ENCODE measurements at places on chromosomes 5 and 9.

DNA sequence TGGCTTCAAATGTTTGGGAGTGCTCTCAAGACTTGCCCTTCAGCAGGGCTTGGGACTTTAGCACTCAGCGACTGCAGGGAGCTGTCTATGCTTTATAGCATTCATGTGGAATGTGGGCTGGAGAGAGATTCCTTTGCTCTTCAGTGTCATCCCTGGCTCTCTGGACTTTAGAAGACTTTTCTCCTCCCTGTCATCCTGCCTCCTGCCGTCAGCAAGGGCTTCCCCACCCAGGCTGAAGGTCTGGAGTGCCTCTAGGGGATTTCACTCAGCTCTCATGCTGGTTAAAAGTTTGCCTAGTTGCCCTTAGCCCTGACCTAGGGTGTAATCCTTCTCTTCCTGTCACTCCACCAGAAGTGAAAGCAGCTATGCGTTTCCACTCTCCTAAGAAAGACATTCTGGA lies 210.9 kb downstream of the FRMD3 start:
- DNase-seq = no peak

DNA sequence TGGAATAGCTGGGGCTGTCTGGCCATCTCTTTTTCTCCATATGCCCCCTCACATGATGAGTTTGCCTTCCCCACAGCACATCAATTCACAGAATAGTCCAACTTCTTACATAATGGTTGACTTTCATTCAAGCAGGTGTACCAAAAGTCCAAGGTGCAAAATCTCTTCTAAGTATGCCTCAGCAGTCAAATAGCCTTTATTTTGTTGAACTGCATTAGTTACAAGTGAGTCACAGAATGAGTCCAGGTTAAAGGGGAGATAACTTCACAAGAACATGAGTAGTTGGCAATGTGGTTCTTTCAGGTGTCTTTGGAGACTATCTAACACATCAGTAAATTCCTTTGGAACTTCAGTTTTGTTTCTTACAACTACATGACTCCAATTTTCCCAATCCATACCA lies 672.5 kb downstream of the PRELID2 start:
- DNase-seq = no peak

- DNase-seq = no peak
Measured at GRCh38 chr5:147643142-147643541, 133.3 kb upstream of the DPYSL3 start.

DNA sequence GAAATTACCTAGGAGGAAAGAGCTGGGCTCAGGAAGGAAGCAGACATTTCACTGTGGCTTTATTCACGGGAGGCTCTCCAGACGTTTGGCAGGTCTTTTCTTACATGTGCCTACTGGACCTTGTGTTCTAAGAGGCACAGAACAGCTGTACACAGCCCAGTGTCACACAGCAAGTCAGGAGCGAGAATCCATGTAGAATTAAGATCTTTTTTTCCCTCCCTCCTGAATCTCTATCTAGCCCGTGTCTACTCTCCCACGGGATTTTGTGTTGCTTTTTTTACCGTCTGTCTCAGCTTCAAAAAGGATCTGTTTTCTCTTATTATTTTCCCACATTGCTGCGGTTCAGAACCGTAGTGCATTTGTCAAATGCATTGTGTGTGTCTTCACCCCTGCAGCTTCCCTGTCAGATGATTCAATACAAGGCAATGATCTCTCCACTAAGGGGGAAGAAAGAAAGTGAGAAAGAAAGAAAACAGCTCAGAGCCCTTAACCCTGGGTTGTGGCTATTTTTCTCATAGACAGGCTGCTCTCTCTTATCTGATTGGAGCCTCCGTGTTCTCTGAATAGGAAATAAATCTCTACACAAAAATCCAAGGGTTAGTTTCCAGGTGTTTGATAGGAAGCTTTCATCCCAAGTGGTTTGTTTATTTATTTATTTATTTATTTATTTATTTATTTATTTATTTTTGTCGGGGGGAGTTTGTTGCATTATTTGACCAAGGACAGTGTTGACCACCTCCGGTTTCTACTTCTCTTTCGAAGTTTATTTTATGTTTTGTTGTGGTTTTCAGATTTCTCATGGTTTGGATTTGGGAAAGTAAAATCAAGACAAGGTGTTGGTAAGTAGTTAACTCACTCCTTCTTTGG lies 191.0 kb downstream of the NTRK2 start:
- no peak for DNase-seq

- DNase-seq = no peak
Measured at GRCh38 chr5:143593723-143594122, 190.2 kb upstream of the NR3C1 start.

GRCh38 chr5:108940506-108940905 lies 192.8 kb downstream of the FER start:
- no peak for DNase-seq

- no peak for DNase-seq
Measured at GRCh38 chr9:101691657-101692056, 46.8 kb downstream of the GRIN3A start.

DNA sequence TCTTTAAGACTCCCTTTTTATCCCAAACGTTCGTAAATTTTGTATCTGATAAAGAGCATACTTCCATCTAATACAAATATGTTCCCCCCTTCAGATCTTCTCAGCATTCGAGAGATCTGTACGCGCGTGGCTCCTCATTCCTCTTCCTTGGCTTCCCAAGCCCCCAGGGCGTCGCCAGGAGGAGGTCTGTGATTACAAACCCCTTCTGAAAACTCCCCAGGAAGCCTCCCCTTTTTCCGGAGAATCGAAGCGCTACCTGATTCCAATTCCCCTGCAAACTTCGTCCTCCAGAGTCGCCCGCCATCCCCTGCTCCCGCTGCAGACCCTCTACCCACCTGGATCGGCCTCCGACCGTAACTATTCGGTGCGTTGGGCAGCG lies 19.9 kb downstream of the CDKN2A start:
- no peak for DNase-seq

GRCh38 chr9:32426278-32426939 lies 42.0 kb downstream of the ACO1 start:
- no peak for DNase-seq

DNA sequence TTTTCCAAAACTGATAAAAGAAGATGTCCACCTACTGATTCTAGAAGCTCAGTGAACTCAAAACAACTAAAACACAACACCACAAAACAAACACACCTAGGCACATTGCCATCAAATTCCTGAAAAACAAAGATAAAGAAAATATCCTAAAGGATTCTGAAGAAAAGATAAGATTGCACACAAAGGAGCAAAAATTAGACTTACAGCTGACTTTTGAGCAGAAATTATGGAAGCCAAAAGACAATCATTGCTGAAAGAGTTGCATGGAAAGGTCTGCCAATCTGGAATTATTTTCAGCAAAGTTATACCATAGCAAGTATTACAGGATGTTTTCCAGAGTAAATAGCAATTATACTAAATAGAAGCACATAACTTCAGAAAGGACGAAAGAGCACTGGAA lies 128.2 kb upstream of the IRX2 start:
- DNase-seq = no peak

- DNase-seq = no peak
Measured at GRCh38 chr9:93871286-93871685, 83.9 kb downstream of the BARX1 start.

- DNase-seq = no peak
Measured at GRCh38 chr5:10896016-10896415, 135.0 kb upstream of the DAP start.

DNA sequence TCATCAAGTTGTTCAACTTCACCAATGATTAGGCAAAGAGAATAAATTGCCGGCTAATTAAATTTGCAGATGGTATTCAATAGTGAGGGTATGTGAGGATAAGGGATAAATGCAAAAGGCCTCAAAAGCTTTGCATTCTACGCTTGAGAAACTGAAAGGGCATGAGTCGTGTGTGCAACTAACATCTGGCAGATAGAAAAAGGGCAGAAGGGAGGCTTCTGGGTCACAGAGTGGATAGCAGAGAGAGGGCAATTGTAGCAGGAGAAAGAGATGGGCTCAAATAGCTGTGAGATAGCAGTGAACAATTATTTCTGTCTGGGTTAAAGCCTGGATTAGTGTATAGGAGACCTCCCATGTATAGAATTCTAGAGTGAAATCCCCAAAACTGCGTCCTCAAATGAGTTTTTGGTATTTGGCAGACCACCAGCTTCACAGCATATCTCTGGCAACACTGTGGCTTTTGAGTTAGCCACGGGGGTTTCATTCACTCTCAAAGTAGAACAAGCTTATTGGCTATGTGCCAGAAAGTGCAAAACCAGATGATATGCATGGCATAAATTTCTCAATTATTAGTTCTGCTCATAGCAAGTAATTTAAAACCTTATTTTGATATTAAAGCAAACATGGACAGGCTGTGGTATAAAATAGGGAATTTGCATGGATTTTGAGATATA lies 586.3 kb downstream of the BRINP1 start:
- DNase-seq = no peak

- no peak for DNase-seq
Measured at GRCh38 chr5:50808406-50808805, 142.0 kb downstream of the PARP8 start.

- no peak for DNase-seq
Measured at GRCh38 chr5:180067986-180068385, 3.6 kb downstream of the RNF130 start.

- no peak for DNase-seq
Measured at GRCh38 chr5:134430001-134430569, 18.4 kb upstream of the CDKN2AIPNL start.

GRCh38 chr5:148347706-148348105 lies 12.3 kb downstream of the SPINK9 start:
- DNase-seq = no peak

DNA sequence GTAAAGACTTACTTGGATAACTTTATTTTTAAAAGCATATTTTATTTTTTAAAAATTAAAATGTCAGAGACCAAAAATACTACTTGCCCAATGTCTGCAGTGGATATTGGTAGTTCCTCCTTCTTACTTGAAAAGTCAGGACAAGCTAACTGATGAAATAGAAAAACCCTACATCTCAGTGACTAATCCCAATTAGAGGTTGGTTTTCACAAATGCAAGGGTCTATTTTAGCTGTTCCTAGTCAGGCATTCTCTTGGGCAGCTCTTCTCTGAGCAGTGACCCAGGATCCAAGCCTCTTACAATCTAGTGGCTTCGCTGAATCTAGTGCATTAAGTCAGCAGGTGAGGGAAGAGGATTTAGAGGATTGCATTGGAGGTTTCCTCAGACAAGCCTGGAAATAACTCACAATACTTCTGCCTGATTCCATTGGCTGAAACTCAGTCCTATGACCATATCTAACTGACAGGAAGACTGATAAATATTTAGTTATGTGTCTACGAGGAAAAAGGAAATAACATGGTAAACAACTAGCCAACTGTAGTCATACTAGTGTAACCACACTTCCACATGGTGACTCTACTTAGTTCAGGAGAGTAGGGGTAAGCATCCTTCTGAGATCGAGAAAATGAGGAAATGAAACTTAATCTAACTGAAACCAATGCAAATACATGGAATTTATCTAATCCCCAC lies 34.2 kb upstream of the MIER3 start:
- DNase-seq = no peak

DNA sequence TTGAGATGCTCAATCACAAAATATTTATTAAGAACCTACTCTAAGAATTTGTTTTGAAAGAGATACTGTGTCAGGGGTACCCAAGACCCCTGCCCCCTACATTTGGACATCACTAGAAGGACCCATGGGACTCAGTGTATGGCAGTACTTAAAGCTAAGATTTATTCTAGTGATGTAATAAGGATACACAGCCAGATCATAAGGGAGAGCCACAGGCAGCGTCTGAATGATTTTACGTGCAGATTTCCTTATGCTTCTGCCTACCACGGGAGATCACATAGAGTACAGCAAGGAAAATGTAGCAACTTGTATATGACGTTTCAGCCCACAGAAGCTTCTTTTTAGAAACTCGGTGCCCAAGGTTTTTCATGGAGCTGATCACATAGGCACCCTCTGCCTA lies 172.9 kb downstream of the DEPDC1B start:
- DNase-seq = no peak

- DNase-seq = no peak
Measured at GRCh38 chr5:147223343-147223742, 11.5 kb upstream of the STK32A start.

GRCh38 chr9:133169102-133169501 lies 5.4 kb upstream of the GBGT1 start:
- no peak for DNase-seq

GRCh38 chr9:99873531-99873930 lies 32.9 kb upstream of the STX17 start:
- DNase-seq = no peak

GRCh38 chr9:137326445-137327065 lies 24.5 kb upstream of the NRARP start:
- peak; percentile 14 for DNase-seq

DNA sequence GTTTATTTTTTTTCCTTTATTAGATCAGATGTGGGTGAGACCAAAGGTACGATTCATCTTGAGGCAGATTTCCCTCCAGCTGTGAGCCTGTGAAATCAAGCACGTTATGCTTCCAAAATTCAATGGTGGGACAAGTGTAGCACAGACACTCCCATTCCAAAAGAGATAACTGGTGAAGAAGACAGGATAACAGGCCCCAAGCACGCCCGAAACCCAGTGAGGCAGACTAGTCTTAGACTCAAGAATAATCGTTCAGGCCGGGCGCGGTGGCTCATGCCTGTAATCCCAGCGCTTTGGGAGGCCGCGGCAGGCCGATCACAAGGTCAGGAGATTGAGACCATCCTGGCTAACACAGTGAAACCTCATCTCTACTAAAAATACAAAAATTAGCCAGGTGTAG lies 36.8 kb upstream of the COL5A1 start:
- no peak for DNase-seq

DNA sequence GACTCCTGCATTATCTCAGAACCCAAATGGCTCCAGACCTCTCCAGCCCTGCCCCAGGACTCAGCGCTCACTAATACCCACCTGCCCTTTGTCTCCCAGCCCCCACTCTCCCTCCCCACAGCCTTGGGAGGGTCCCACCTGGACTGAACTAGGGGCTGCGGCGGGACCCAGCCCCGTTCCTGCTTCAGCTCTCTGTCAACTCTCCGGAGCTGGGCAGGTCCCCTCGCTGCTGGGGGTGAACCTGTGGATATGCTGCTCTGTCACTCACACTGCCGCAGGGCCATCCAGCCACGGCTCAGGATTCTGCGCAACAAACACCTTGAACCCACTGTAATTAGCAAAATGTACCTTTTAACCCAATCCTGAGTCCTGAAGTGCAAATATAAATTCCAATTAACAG lies 36.8 kb downstream of the NDUFS6 start:
- DNase-seq = no peak

DNA sequence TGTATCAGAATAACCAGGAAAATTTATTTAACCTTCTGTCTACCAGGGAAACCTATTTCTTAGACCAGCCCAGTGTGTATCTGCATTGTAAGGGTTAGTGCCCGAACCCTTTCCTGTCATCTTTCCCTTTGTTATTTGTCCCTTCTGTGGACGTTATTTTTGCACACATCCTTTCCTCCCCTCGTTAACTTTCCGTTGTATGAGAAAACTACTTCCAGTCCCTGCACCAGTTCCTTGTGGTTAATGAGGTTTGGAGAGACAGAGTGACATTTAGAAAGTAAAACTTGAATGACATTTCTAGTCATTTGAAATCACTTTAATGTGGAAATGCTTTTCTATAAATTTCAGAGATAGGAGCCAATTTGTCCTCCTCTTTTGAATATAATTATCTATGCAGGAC lies 4.3 kb upstream of the IFNB1 start:
- DNase-seq = peak; percentile 11

GRCh38 chr9:138025417-138025816 lies 147.8 kb downstream of the CACNA1B start:
- DNase-seq = no peak

GRCh38 chr5:31100781-31101310 lies 92.6 kb upstream of the CDH6 start:
- DNase-seq = no peak
